ENCODE measurements at places on chromosomes 13 and 19.

DNA sequence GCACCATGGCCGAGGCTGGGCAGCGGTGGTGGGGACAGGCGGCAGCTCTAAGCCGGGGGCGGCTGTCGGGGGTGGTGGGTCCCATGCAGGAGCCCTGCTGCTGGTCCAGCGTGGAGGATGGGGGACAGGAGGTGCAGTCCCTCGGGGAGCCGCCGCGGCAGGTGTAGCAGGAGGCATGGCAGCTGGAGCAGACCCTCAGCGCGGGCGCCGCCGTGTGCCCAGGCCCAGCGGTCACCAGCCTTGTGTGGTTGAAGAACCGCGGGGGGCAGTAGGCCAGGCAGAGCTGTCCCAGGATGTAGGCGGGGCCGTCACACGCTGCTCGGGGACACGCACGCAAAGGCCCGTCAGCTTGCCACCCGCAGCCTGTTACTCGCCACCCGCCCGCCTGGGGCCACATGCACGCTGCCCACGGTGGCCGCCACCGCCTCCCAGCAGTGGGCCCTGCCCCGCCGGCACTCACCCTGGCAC, 2.9 kb upstream of the C19orf25 start:
- peak; percentile 55 for DNase-seq

- peak; percentile 88 for DNase-seq
These were observed 29.2 kb downstream of the PIP5K1C start for GRCh38 chr19:3670796-3671679.

- DNase-seq, result no peak
These were observed 148.3 kb downstream of the PDS5B start for GRCh38 chr13:32734511-32734910.

- DNase-seq, result peak; percentile 47
These were observed 10.7 kb upstream of the MCF2L start for GRCh38 chr13:112958127-112958989.

- no peak for DNase-seq
These were observed at the start of gene CCDC70 for GRCh38 chr13:51861723-51862300. TSS of gene CCDC70 (plus strand) at chr13:51861969. CDS start at chr13:51865412, 3,443 bp downstream.

GRCh38 chr13:61592489-61592888, 176.8 kb upstream of the PCDH20 start:
- no peak for DNase-seq

GRCh38 chr19:50362656-50363424, 2.6 kb downstream of the NAPSA start:
- no peak for DNase-seq

DNA sequence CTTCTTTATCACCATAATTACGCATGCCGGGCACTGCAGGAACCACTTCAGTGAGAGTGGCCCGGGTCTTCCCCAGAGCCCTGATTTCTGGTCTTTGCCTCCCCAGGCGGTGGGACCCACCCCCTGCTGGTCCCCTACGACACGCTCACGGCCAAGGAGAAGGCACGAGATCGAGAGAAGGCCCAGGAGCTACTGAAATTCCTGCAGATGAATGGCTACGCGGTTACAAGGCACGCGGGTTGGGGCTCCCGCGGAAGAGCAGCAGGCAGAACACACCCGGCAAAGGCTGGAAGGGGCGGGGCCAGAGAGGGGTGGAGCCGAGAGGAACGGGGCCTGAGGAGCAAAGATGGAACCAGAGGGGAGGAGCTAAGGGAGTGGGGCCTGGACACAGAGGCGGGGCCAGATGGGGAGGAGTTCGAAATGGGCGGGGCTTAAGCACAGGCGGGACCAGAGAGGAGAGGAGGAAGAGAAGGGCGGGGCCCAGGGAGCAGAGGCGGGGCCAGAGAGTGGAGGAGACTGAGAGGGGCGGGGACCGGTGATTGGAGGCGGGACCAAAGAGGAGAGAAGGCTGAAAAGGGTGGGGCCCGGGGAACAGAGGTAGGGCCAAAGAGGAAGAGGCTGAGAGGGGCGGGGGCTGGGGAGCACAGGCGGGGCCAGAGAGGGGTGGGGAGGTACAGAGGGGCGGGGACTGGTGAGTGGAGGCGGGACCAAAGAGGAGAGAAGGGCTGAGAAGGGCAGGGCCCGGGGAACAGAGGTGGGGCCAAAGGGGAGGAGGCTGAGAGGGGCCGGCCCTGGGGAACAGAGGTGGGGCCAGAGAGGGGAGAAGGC, 73.4 kb downstream of the RYR1 start:
- DNase-seq, result no peak

DNA sequence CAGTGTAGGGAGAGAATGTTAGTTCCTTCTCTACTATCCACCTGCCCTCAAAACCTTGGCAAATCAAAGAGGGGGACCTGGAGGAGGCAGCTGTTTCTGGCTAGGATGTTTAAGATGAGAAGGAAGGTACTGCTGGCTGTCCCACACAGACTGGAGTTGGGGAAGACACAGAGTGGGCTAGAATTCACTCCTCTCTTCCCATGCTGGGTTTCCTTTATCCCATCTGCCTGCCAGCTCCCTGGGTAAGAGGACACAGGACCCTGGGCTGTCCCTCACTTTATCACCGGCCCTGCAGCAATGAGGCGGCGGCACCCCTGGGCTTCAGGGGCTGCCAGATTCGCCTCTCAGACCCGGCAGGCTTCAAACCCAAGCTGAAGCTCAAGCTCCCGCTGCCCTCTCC, 69.5 kb downstream of the KLF2 start:
- no peak for DNase-seq

- no peak for DNase-seq
These were observed 10.9 kb downstream of the FAM187B start for GRCh38 chr19:35217649-35217990.

GRCh38 chr13:33963134-33963533, 145.2 kb downstream of the RFC3 start:
- no peak for DNase-seq

GRCh38 chr13:33490461-33491327, 205.1 kb upstream of the STARD13 start:
- no peak for DNase-seq

DNA sequence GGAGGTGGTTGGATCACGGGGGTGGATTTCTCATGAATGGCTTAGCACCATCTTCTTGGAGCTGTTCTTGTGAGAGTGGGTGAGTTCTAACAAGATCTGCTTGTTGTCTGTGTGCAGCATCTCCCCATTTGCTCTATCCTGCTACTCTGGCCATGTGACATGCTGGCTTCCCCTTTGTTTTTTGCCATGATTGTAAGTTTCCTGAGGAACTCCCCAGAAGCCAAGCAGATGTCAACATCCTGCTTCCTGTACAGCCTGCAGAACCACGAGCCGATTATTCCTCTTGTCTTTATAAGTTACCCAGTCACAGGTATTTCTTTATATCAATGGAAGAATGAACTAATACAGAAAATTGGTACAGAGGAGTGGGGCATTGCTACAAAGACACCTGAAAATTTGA, 2.3 kb upstream of the SIGLEC12 start:
- DNase-seq, result no peak

DNA sequence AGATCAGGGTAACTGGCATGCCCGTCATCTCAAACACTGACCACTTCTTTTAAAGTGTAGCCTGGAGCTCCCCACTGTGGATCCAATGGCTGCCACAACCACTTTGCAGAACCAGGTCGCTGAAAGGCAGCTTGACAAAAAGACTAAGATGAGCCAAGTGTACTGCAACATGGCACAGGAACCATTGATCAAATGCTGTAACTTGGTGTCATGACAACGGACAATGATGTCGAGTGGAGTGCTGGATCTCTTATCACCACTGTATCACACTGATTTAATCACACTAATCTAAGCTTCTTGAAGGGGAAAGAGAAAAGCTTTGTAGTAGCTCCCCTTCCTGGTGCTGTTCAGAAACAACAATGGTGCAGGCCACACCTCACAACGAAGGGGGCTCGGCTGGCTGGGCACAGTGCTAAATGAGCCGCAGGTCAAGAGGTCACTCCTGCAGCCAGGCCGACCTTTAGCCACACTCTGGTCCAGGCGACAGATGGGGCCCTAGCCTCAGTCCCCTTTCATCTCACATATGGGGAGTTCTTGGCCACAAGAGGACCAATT, 2.2 kb upstream of the TNFRSF19 start:
- DNase-seq, result no peak

GRCh38 chr13:110808138-110808537, 94.6 kb downstream of the ING1 start:
- DNase-seq, result no peak

GRCh38 chr19:45528149-45528743, 21.0 kb downstream of the VASP start:
- no peak for DNase-seq

- DNase-seq, result no peak
These were observed 88.4 kb upstream of the KLF5 start for GRCh38 chr13:72970301-72970880.

GRCh38 chr13:76889254-76889653, 3.0 kb upstream of the KCTD12 start:
- no peak for DNase-seq

DNA sequence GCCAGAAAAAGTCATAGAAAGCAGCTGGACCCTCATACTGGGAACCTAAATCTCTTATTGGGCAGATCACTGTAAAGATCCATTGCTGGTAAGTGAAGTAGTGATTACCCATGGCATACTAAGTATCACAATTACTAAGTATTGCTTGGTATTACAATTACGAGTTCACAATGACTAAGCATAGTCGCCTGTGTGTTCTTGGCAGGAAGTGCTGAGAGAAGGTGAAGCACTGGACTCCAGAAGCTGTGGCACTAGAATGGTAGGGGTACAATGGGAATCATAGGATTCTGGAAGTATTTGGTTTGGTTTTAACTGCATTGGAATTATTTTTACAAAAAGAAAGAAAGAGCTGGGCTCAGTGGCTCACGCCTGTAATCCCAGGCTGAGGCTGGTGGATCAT, 20.3 kb downstream of the LGALS16 start:
- DNase-seq, result no peak

DNA sequence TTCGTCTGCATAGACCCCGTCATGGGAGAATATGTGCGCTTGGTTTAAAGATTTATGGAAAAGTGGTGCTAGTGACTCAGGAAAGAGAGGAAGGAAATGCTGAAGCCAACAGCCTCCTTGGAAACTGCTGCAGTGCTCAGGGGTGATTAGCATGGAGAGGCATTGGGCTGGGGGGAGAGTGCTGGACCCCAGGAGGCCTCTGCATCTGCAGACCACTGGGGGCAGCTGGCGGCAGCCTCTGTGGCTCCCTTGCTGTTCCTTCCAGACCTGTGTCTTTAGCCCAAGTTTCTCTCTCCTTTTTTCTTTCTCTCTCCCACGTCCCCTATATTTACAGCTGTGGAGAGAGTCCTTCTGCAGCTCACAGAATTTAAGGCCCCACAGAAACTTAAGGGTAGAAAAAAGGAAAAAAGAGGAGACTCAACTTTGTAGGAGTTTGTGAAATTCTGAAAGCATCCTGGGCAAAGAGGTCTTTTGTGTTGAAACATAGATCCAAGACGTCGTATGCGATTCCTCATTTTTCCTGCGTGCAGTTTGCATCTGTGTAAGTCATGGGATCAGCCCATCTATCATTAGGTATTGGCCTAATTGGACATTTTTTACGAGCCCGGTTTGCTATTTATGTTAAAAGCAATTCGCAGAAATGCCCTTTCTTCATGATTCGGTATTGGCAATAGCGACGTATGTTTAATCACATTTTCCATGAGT, 116.2 kb upstream of the ZNF536 start:
- no peak for DNase-seq

DNA sequence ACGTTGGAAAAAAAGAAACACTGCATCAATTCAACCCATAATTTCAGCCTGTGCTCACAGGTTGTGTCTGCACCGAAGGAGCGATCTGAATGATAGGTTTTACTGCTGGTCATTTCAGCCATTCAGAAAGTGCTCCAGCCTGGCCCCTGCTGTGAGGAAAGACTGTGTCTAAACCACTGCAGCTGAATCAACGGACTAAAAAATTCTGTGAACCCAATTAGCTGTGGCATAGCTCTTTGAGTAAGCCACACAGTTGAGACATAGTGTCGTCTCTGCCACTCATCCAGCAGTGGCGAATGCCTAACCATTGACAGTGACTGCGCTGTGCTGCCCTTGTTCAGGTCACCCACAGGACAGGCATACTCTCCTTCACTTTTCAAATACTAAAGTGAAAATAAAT, 179.8 kb downstream of the COG6 start:
- DNase-seq, result no peak

- no peak for DNase-seq
These were observed 551.4 kb downstream of the TBC1D4 start for GRCh38 chr13:74930402-74931165.

- DNase-seq, result peak; percentile 25
These were observed 68.1 kb downstream of the SIPA1L3 start for GRCh38 chr19:37975071-37975470.

- DNase-seq, result no peak
These were observed 7.2 kb downstream of the ZNF296 start for GRCh38 chr19:45069056-45069455.

DNA sequence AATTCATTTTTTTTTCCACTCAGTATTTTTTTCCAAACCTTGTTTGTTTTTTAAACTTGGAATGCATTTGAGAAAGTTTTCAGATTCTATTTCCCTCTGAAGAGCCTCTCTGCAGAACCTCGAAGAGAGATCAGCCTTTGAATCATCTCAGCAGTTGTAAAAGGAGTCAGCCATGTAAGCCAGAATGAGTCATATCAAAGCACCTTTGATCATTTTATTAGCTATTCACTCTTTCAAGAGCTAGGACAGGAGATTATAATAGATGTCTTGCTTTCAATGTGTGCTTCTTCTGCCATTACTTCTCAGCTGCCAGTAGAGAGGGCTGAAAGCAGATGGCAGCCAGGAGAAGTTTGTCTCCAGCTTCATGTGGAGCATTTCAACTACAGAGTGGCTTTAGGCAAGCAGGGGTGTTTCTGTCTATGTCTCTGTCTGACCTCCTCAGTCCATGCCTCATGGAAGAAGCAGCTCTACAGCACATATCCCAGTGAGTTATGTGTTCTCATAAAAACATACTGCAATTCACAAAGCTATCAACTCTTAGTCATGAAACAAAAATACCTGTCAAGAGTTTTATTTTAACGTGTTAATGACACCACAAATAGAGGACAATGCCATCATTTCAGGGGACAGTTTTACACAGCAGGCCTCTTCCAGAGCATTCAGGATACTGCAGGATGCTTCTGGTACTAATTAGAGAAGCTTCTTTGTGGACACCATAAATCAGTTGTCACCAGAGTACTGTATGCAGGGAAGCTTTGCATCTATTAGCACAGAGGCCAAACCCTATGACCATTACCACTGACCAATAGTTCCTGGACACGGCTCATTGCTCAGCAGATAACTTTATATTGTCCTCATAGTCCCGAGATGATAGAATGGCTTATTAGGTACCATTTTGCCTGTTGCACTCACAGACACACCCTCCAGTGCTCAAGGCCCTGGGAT, 94.3 kb downstream of the NHLRC3 start:
- no peak for DNase-seq

- peak; percentile 83 for DNase-seq
These were observed 441.5 kb upstream of the KLF12 start for GRCh38 chr13:74575729-74576125.

GRCh38 chr19:17049711-17050280, 23.2 kb upstream of the CPAMD8 start:
- DNase-seq, result no peak

GRCh38 chr13:60074397-60074796, 89.3 kb downstream of the DIAPH3 start:
- no peak for DNase-seq

DNA sequence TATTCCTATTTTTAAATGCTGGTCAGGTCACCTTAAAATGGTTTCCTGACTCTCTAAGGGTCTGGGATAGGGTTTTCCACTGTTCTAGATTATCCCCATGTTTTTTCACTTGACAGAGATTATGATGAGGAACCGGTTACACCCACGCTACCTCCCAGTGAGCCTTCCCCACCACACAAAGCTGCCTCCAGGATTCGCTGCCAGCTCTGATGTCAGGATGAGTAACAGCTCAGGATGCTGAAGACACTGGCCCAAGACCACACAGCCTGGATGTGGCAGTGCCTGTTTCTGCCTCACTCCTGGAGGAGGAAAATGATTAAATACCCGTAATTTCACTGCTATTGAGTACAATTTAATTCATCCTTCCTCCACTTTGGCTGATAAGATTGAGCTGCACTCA, 22.9 kb downstream of the ZNF114 start:
- DNase-seq, result no peak
